Foreskin keratinocyte (primary cell): ENCODE measurements at places on chromosomes 3 and 15. TPM values are rescaled to one million over a fixed set of nuclear protein-coding genes. Genes with fewer than 3 reads are reported as not detected.

GRCh38 chr3:127706785-127707351, 34.1 kb downstream of the ABTB1 start:
- DNase-seq, result no peak

DNA sequence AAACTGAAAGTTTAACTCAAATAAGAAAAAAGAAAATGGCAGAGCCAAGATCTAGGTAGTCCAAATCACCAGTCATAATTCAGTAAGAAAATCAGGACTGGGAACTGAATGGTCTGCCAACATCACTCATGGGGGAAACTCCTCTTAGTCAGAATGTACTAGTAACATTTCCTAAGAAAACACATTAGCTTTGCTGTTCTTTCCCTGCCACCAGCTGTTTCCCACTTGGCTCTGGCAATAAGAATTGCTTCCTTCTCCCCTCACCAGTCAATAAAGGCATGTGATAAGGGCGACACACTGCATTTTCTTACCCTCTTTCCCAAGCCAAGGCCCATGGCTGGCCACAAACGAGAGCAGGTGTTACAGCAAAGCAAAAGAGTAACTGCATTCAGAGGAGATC, 46.1 kb downstream of the PIK3R4 start:
- DNase-seq, result no peak

DNA sequence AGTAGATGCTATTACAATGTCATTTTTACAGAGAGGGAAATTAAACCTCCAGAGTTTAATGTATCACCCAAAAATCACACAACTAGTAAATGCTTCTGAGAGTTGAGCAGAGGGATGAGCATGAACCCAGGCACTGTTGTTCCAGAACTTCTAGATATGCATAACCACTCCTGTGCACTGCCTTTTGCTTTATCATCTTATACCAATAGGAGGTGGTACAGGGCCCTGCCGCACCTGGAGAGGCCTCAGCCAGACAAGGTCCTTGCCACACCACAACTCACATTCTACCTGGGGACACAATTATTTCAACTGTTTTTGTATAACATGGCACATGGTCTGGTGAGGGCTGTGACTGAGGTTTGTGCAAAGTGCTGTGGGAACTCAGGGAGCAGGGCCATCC, 78.5 kb upstream of the NTRK3 start:
- DNase-seq, result no peak

GRCh38 chr15:81388436-81388770, 14.4 kb upstream of the TMC3 start:
- DNase-seq, result no peak

- DNase-seq, result no peak
These were observed 220.2 kb upstream of the COL8A1 start for GRCh38 chr3:99418209-99418635.

DNA sequence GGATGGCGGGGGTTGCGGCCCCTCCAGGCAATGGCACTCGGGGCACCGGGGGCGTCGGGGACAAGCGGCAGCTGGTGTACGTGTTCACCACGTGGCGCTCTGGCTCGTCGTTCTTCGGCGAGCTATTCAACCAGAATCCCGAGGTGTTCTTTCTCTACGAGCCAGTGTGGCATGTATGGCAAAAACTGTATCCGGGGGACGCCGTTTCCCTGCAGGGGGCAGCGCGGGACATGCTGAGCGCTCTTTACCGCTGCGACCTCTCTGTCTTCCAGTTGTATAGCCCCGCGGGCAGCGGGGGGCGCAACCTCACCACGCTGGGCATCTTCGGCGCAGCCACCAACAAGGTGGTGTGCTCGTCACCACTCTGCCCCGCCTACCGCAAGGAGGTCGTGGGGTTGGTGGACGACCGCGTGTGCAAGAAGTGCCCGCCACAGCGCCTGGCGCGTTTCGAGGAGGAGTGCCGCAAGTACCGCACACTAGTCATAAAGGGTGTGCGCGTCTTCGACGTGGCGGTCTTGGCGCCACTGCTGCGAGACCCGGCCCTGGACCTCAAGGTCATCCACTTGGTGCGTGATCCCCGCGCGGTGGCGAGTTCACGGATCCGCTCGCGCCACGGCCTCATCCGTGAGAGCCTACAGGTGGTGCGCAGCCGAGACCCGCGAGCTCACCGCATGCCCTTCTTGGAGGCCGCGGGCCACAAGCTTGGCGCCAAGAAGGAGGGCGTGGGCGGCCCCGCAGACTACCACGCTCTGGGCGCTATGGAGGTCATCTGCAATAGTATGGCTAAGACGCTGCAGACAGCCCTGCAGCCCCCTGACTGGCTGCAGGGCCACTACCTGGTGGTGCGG, 1.9 kb downstream of the CHST2 start:
- DNase-seq, result peak; percentile 51

- DNase-seq, result no peak
These were observed 3.7 kb upstream of the PLD1 start for GRCh38 chr3:171813897-171814460.

DNA sequence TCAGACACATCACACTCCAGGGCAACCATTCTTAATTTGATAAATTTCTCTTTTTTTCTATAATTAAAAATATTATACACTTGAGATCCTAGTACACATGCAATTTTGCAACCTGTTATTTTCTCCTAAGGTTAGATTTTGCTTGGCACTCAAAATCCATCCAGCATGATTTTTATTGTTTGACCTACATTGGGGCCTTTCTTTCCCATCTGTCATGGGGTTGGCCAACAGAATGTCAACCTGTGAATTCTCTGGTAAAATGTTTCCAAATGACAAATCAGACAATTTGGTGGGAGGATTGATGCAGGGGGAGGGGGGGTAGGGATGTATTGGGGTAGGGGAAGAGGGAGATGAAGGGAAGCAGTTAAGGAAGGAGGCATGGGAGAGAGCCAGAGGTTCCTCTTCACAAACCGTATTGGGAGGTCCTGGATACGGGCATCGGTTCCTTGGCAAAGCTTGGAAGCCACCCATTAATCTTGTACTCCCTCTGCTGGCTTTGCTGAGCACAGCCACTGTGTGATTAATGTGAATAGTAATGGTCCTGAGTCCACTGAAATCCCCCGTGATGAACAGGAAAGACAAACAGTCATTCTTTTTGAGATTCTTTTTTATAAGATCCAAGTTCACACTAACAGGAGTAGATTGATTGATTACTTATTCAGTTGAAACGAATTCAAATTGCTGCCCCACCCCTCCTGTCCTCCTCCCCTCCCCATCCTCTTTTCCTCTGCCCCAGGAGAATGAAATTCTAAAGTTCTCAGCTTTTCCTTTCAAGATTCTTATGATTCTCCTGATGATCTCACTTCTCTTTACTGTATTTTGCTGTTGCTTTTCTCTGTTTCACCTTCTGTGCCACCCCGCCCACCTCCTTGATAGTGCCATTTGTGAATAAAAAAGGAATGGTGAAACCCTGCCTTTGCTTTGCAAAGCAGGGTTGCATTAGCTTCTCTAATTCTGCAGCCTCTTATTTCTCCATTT, 82.2 kb upstream of the SLC25A26 start:
- DNase-seq, result peak; percentile 46

DNA sequence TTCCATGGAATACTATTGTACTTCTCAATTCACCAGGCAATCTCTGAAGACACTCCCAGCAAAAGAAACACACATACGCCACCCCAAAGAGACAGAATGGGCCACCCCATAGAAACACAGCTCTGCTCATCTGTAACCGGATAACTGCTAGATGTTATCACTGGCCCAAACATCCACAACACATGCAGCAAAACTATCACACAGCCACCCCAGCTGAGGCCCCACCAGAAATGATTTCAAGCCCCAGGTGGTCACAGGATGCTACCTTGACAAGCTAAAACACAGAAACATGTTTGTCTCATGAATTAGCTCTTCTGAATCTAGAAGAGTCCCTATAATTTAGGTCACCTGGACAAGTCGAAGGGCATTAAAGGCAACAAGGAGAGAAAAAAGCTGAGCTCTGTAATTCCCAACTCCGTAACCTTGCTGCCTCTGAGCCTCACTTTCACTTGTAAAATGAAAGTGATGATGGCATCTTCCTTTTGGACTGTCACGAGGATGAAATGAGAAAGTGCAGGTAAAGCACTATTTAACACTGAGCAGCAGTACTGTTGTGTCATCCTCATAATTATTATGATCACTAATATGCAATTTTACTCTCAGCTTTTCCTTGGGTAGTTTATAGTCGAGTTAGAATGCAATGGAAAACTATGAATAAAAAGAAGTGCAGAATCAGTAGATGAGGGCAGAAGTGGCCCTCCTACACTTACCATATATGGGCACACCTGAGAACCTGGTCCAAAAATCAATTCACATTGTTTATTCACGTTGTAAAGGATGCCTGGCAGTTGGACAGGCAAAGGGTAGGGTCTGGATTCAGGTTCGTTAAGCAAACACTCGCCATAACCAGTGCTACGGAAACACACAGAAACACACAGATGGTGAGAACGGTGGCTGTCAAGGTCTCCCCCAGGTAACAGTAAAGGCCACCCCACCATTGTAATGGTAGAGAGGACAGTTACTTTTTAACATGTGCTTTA, 38.6 kb downstream of the ADAMTS9 start:
- DNase-seq, result no peak

- DNase-seq, result peak; percentile 38
These were observed 140.1 kb upstream of the BFSP2 start for GRCh38 chr3:133259767-133260166.

GRCh38 chr3:8233938-8234337, 267.7 kb upstream of the LMCD1 start:
- no peak for DNase-seq

- DNase-seq, result no peak
These were observed 27.5 kb downstream of the NR1I2 start for GRCh38 chr3:119809249-119810017.

DNA sequence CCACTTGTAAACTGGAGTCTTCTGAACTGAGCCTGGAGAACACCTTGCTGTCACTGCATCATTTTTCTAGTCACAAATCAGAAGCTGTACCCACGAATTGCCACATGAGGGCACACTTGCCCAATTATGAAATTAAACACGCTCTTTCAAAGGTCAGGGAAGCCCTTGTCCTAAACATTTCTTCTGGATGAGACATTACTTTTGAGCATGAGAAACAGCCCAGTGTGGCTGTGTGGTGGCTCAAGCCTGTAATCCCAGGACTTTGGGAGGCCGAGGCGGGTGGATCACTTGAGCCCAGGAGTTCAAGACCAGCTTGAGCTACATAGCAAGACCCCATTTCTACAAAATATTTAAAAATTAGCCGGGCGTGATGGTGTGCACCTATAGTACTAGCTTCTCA, 27.5 kb upstream of the CFAP161 start:
- DNase-seq, result peak; percentile 64

DNA sequence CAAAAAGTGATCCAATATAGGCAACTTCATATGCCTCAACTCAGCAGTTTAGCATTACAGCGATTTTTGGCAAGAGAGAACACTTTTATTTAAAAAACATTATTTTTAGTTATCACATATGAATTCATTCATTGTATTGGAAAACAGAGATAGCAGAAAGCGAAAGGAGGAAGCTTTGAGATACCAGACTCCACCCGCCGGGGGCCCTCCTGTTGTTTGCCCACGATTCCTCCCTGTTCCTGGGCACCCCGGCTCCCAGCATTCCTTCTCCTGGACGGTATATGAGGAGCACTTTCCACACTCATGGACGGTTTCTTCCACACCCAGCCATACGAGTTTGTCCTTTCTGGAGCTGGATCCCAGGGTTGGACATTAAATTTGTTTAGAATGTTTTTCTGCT, 18.2 kb downstream of the APBA2 start:
- DNase-seq, result no peak

BLM gene
- polyA plus RNA-seq, result 11.3 and 16.0 TPM in 2 replicates

ZCWPW2 gene
- polyA plus RNA-seq, result 0.27 and 0.28 TPM in 2 replicates

PYGO1 gene
- polyA plus RNA-seq, result 1.1 and 1.2 TPM in 2 replicates

TMCO5A gene
- polyA plus RNA-seq, result not detected in 2 replicates

GHRL gene
- not detected in 2 replicates for polyA plus RNA-seq

NR1I2 gene
- polyA plus RNA-seq, result not detected in 2 replicates

HERC2 gene
- polyA plus RNA-seq, result 16.3 and 20.2 TPM in 2 replicates

C3orf85 gene
- polyA plus RNA-seq, result not detected in 2 replicates

GPR27 gene
- polyA plus RNA-seq, result 0.16 and 0.25 TPM in 2 replicates

GOLGA6D gene
- not detected in 2 replicates for polyA plus RNA-seq

AGTR1 gene
- polyA plus RNA-seq, result not detected in 2 replicates

CD200R1 gene
- 0.01 TPM in 1 of 2 replicates, not detected in the other for polyA plus RNA-seq
